ENCODE measurements at places on chromosomes 6 and 20. TPM values are rescaled to one million over a fixed set of nuclear protein-coding genes. Genes with fewer than 3 reads are reported as not detected.

Gene MAS1
- polyA plus RNA-seq: not detected

Gene MEI4
- polyA plus RNA-seq: not detected

Gene CD40
- 3.6 TPM for polyA plus RNA-seq

Gene VSX1
- polyA plus RNA-seq: not detected

Gene OR2W1
- polyA plus RNA-seq: not detected

Gene DEF6
- 4.2 TPM for polyA plus RNA-seq

All from sigmoid colon (tissue), 7 donors.